ENCODE measurements at places on chromosomes 4 and X.

DNA sequence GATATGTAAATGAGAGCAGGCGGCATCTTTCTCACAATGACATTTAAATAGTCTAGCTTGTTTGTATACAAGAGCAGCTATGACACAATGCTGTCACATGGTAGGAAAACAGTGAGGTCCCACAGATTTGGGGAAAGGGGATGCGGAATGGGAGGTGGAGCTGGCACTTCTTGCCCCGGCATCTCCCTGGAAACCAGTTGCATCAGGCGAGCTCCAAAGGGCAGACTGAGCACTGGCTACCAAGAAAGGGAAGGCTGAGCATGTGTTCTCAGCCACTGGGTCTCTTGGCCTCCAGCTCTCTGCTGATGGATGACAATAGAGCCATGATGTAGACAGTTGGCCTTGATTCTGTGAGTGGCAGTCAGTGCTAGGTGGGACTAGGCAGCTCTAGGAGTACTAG lies 109.0 kb downstream of the UCHL1 start:
- DNase-seq, result no peak

DNA sequence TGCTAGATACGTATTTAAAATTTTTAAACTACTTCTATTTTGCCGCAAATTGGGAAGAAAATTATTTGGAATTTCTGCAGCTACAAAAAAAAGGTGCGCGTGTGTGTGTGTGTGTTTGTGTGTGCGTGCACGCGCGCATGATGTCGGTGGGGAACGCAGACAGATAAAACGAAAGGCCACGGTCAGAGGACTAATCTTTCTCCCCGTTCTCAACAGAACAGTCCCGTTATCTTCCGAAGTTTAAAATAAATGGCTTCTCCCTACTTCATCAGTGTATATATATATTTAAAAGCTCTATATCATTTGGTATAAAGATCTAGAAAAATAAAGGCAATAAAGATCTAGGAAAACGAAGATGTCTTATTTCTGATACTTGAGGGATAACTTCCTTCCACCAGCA lies 1.5 kb downstream of the MGARP start:
- DNase-seq, result no peak

- DNase-seq, result no peak
These were observed 196.5 kb downstream of the SMIM20 start for GRCh38 chr4:26110493-26110892.

- DNase-seq, result no peak
These were observed 29.2 kb upstream of the MXD4 start for GRCh38 chr4:2290974-2291704.

DNA sequence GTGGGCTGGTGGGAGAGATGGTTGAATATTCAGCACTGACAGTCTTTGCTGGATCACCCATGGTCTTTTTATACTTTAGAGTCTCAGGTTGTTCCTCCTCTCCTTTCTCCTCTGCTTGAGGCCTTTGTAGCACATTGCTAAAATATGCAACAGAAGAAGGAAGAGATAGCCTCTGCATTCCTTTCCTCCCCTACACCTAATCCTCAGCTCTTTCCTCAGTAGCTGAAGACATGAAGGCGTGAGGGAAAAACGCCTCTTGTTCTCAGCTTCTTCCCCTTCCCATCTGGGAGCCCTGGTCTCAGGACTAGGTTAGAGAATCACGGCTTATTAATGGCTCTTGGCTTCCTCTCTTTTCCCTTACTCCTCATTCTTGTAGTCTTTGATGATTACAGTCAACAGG lies 76.8 kb downstream of the RNF150 start:
- DNase-seq, result no peak

DNA sequence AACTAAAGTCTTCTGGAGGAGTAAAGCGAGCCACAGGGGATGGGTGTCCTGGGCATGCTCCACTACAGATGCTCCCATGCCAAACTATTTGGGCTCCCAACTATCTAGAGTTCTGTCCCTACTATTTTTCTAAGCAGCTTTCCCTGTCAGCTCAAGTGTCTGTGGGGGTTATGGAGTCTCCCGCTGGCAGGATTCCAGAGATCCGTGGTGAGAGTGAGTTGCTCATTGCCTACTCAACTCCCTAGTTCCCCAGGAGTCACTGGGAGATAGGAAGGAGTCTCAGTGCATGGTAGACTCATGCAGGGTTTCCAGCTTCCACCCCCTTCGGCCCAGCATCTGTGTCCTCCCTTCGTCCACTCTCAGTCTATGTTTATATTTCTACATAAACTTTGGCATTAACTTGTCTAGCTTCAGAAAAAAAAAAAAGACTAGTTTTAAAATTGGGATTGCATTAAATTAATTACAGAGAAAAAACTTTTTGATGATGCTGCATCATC lies 55.1 kb upstream of the INPP4B start:
- no peak for DNase-seq

- no peak for DNase-seq
These were observed 11.1 kb upstream of the GPR101 start for GRCh38 chrX:137044893-137045292.

GRCh38 chr4:13989501-13989900 lies 362.0 kb upstream of the BOD1L1 start:
- no peak for DNase-seq

GRCh38 chr4:151541389-151542071 lies 132.6 kb downstream of the FHIP1A start:
- no peak for DNase-seq

DNA sequence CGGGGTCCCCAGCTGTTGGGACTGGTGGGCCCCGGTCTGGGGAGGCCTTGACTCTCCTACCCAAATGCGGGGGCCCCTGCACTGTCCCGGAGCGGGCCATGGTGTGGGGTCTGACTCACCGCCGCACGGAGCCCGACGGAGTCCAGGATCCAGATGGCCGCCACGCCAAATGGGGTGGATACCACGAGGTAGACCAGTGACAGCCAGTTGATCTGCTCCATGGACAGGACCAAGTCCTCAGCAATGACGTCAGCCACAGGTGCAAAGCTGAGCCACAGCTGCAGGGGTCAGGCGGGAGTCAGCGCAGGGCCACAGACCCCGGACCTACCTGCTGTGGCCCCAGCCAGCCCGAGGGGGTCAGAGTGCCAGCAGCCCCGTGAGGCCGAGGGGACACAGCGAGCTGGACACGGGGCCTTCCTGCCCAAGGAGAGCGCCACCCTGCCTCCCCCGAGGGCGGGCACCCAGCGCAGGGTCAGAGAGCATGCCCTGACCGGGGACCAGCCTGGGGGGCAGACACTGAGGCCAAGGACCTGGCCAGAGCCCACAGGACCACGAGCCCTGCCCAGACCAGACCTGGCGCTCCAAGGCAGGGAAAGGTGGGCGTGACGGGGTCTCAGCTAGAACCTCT lies 2.4 kb downstream of the SLC49A3 start:
- no peak for DNase-seq

DNA sequence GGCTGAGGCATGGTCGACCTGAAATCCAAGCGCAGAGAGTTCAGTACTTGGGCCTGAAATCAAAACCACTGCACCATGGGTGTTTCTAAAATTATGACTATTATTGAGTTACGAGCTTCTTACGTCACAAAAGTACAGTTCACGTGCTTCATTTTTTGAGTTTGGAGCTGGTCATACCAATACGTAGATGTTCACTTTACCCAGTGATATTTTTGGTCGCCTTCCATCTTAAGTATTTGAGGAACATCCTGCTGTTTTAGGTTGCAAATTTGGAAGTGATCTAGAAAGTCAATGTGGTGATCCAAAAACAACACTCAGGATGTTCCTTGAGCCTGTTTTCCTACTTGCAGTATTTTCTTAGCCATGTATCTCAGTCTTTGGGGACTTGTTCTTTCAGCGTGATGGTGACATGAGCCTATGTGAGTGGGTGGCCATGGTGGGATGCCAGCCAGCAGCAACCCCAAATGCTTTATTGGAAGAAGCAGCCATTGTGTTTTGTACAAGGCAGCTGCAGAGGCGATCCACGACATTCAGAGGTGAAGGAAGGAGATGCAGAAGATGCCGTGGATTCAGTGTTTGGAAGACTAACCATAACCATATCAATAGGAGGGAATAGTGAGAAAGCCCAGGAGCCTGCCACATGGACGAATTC lies 28.7 kb downstream of the LDB2 start:
- no peak for DNase-seq

DNA sequence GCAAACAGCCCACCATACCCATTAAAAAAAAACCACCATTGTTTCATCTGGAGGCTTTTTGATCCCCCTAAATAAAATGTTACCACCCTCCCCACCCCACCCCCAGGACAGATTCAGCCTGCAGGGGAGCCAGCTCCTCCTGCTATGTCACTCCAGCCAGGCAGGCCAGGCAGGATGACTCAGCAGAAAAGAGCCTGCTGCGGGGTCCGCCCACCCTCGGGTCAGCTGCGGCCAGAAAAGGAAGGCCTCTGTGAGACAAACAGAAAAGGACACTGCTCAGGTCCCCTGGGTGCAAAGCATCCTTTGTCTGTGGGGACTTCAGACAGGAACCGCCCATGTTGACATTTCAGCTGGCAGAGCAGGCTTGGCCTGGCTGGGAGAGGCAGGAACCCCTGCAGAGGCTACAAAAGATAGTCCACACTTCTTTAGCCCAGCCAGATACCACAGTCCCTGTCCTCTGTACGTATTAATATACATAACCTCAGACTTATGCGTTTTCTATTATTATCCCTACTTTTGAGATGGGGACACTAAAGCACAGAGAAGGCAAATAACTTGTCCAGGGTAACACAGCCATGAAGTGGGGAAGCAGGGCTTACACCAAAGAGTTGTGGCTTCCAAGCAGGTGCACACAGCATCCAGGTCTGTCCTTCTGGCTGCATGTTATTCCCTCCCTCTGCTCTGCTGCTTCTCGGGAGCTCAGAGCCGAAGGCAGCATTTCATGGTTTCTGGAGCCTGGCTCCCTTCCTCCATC lies 147.7 kb downstream of the CPEB2 start:
- no peak for DNase-seq

DNA sequence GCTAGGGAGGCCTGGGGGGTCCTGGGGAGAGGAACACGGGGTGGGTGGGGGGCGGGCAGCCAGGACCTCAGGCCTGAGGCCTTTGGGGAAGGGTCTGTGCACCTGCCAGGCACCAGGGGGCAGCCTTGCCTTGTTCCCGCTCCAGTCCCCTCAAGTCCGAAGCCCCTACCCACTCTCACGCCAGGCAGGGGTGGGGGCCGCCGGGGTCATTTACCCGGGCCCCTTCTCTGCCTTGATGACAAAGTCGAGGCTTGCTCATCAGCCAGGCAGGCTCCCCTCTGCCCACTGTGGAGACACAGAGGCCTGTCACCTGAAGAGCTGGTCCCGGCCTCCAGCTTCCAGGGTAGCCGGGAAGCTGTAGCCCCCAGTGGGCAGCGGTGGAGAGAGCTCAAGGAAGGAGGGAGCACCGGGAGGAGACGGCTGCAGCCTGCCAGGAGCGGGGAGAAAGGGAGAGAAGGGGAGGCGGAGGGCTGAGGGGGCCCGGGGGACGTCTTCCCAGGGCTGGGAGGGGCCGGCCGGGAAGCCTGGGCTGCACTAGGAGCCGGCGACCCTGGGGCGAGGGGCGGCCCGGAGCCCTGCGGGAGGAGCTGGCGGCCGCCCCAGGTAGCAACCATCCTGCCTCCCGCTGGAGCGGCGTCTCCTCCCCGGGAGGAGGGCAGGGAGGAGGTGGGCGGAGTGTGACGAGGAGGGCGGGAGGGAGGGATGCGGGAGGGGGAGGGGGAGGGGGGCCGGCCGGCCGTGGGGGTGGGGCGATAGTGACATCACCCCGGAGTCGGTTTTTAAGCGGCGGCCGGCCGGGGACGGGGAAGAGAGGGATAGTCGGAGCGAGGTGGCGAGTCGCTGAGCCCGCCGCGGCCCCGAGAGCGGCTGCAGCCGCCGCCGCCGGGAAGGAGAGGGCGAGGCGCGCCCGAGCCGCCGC lies at the start of gene SLC6A8:
TSS of gene SLC6A8 (plus strand) at position 806 of the 919 bp plus-strand sequence. CDS start 649 bp downstream, outside the sequence.
- no peak for DNase-seq

- no peak for DNase-seq
These were observed 21.1 kb upstream of the SPCS3 start for GRCh38 chr4:176298664-176299063.

GRCh38 chr4:74590476-74590875 lies 145.5 kb downstream of the AREG start:
- DNase-seq, result no peak

DNA sequence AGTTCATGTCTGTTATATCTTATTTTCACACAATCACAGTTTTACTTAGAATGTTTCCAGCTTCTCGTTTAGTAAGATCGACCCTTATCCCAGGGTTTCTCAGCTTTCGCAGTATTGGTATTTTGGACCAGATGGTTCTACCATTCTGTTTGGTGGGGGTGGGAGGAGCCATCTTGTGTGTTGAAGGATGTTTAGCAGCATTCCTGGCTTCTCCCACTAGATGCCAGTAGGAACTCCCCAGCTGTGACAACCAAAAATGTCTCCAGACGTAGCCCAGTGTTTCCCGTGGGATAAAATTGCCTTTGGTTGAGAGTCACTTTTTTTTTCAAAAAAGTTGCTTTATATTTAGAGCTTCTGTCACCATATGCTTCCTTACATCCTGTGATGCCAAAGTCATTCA lies 90.9 kb upstream of the TLR2 start:
- DNase-seq, result no peak

- no peak for DNase-seq
These were observed 92.4 kb downstream of the HPGD start for GRCh38 chr4:174429701-174430410.

DNA sequence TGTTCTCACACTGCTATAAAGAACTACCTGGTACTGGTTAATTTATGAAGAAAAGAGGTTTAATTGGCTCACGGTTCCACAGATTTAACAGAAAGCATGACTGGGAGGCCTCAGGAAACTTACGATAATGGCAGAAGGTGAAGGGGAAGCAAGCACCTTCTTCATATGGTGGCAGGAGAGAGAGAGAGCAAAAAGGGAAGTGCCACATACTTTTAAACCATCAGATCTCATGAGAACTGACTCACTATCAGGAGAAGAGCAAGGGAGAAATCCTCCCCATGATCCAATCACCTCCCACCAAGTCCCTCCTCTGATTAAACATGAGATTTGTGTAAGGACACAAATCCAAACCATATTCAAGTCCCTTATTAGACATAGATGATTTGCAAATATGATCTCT lies 12.3 kb upstream of the RAP2C start:
- no peak for DNase-seq

- DNase-seq, result no peak
These were observed 1.7 kb upstream of the KDR start for GRCh38 chr4:55127053-55127452.

- no peak for DNase-seq
These were observed 468.5 kb downstream of the PDGFC start for GRCh38 chr4:156503119-156503518.

DNA sequence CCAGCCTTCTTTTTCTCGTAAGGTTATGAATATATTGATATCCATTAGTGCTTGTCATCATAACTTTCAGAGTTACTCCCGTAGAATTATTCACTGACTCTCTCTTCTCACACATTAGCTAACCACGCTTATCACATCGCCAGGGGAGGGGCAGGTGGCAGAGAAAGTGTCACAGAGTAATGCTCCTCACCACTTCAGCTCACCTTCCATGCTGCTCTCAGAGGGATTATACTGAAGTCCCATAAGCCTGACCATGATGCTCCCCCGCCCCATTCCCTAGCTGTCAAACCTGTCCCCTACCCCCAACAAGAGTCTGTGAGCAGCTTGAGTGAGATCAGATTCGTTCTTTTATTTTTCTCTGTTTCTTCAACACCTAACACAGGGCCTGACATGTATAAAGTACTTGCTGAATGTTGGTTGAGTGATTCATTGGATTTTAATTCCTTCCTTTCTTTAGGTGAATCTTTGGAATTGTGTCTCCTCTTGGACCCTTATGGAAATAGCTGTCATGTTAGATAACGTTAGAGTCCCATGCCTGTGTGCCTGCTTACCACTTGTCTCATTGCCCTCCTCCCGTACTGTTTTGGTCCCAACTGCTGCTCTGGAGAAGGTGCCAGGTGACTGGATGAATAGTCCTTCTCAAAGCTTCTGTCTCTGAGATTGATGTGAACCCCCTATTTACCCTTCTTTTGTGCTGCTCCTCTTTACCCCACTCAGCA lies 55.1 kb downstream of the RS1 start:
- DNase-seq, result no peak

GRCh38 chr4:1195109-1195671 lies 22.8 kb upstream of the SPON2 start:
- DNase-seq, result no peak
